ENCODE measurements at places on chromosomes 7 and 10.

- DNase-seq = no peak
Measured at GRCh38 chr10:4061441-4061951, 276.5 kb upstream of the KLF6 start.

GRCh38 chr7:17015598-17016031 lies 133.8 kb upstream of the AGR3 start:
- DNase-seq = no peak

DNA sequence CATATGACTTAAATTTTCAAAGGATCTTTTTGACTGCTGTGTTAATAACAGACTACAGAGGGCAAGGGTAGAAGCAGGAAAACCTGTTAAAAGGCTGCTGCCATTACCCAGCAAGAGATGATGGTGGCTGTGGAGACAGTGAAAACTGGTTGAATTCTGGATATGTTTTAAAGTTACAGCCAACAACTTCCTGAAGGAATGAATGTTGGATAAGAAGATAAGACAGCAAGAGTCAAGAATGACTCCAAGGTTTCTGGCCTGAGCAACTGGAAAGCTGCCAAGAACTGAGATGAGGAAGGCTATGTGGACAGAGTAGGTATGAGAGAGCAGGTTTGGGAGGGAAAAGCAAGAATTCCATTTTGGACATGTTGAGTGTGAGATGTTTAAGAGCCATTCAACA lies 19.1 kb downstream of the CNOT4 start:
- no peak for DNase-seq

DNA sequence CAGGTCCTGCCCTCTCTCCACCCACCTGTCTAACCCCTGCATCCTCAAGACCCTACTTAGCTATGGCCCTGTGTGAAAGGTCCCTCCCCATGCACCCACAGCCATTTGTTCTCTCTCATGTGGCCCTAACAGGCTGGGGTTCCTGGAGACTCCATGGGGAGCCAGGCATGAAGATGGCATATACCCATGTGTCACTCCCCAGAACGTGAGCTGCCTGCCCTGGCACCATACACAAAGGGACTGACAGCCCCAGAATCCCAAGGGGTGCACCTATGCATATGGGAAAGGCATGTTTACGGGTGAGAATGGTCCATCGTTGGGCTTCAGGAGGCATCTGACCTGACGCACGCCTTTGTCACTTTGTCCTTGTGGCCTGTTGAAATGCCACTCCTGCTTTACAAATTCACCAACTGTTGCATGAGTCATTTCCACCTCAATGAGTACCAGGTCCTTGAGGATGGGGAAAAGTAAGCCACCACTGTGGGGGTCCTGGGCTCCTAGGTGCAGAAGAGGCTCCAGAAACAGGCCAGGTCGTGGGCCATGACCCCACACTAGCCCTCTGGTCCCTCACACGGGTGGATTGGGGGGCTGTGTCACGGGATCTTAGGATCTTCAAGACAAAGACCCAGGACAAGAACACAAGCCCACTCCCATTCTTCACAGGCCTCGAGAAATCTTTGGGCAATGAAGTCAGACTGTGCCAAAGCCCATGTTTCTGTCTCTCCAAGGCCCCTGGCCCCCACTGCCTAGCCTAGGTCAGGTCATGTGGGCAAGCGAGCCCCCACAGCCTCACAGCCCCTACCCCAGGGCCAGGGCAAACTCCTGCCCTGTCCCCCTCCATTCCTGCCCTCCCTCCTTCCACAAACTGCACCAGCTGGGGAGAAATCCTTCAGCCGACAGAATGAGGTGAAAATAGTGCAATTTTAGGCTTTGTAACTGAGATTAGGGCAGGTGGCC lies 8.6 kb downstream of the GPRIN2 start:
- peak; percentile 19 for DNase-seq

GRCh38 chr10:86729677-86730076 lies 26.7 kb upstream of the BMPR1A start:
- no peak for DNase-seq

DNA sequence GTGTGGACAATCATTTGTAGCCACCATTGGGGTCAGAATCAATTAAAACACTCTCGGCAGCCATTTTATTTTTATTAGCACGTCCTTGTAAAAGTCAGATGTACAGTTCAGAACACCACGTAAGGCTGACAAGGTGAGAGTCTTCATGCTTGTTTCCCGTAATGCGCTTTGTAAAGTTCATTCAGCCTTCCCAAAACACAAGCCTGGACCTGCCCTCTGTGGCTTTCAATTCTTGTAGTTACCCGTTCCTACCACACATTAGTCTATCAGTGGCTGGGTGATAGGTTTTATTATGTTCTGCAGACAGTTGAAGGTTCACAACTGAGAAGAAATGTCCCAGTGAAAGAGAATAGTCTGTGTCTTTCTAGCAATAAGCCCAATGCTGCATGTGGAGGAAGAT lies 35.4 kb downstream of the GAD2 start:
- no peak for DNase-seq

DNA sequence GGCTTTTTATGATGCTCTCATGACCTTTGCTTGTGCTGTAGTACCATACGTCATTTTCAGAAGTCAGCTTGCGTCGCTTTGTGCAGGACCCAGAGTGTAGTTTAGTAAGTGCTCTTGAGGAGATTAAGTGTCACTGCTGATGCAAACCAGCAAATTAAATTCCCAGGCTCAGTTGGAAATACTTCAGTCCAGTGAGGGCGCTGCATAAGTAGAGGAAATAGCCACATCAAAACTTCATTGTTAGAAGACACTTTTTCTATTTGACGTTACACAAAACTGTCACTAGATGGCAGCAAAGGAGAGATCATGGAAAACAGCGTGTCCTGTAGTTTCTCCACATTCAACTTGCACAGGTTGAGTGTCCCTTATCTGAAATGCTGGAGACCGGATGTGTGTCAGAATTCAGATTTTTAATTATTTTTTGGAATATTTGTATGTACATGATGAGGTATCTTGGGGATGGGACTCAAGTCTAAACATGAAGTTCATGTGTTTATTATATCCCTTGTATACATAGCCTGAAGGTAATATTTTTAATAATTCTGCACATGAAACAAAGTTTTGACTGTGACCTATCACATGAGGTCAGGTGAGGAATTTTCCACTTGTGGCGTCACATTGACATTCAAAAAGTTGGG lies 7.9 kb downstream of the ZNF22 start:
- peak; percentile 47 for DNase-seq
